ENCODE measurements at places on chromosomes 3 and 15. TPM values are rescaled to one million over a fixed set of nuclear protein-coding genes. Genes with fewer than 3 reads are reported as not detected.

The IGSF11 gene
- total RNA-seq, result 1.8 TPM

GRCh38 chr3:177792311-177793030, 595.2 kb upstream of the TBL1XR1 start:
- no peak overlapping the region for H3K4me3 ChIP-seq
- H3K4me1 ChIP-seq, result peaks cover 26% of the 10 kb centered on the region
- no peak overlapping the region for H3K27ac ChIP-seq
- H3K27me3 ChIP-seq, result no peaks in the 10 kb centered on the region

GRCh38 chr3:69527498-69527897, 141.6 kb upstream of the FRMD4B start:
- no peak for DNase-seq
- H3K4me1 ChIP-seq, result no peaks in the 10 kb centered on the region
- H3K36me3 ChIP-seq, result no peaks in the 10 kb centered on the region
- H3K27ac ChIP-seq, result no peak overlapping the region
- no peak overlapping the region for H3K4me3 ChIP-seq

DNA sequence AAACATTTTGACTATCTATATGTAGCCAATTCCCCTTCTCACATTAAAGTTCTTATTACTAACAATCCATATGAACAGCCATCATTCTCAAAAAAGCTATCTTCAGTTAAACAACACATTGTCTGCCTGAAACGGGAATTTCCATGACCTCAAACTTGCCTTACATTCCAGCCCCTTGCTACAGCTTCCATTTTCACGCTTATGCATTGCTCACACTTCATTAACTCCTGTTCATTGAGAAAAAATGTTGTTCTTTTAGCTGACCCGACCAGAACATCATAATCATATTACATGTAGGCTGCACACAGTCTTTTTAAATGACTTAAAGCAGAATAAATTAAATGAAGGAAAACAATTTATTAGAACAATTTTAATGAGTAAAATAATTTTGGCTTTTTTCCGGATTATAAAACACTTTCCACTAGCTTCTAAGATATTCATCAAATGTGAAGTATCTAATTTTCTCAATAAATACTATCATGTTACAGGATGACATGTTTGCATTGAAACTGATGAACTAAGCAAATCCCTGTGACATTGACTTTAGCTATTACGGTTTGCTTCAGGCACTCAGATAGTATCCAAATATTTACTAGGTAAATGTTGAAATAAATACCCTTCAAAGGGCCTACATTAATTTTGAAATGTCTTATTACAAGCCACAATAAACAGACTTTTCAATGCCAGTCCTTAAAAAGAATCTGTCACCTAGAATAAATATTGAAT, 49.9 kb downstream of the P3H2 start:
- no peak for DNase-seq
- no peak overlapping the region for H3K4me3 ChIP-seq
- H3K27me3 ChIP-seq, result no peaks in the 10 kb centered on the region
- H3K36me3 ChIP-seq, result no peaks in the 10 kb centered on the region
- H3K27ac ChIP-seq, result no peak overlapping the region
- no peaks in the 10 kb centered on the region for H3K4me1 ChIP-seq
